ENCODE measurements at places on chromosomes 3 and 15.

- no peak for DNase-seq
These were observed 4.1 kb downstream of the FBN1 start for GRCh38 chr15:48641416-48641815.

DNA sequence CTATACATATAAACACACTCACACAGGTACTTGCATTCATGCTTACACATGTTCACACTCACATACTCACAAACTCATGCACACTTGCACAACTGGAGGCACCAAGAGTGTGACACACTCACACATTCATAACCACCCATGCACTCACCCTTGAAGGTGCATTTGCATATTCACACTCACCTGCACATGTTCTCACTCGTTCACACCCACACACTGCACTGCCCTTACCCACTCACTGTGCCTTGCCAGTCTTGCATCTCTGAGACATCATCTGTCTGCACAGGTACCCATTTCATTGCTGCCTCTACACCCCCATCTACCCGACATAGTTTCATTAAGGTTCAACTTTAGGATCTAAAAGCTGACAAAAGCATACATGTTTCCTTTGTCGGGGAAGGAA lies 95.8 kb downstream of the OSBPL10 start:
- no peak for DNase-seq

GRCh38 chr15:71705151-71705550 lies 105.2 kb upstream of the NR2E3 start:
- DNase-seq: no peak

DNA sequence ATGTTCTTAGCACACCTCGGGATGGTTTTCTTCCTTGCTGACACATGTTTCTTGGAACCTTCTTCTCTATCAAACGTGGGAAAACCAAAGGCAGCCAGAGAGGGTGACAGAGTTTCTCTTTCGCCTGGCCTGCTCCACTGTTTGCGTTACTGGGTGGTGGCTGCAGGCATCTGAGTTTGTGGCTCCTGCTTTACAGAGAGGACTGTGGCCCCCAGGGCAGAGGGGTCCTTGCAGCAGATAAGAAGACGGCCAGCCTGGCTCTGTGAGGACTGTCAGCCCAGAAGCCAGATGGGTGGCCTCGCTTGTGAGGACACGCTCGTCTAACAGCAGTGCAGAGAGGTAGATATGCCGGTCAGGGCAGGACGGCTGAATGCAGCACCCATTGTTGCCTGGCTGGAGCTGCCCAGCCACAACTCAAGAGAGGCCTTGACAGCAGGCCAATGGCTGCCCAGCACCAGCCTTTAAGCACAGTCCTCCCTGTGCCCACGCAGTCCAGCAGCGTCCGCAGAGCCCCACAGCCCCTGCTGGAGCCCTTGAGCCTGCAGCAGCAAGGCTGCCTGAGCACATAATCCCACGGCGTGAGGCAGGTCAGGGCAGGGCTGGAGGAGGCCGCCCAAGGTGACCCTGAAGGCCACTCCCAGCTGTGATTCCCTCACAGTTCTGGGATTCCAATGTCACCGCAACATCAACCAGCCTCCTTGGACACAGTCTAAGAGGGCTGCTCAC lies 15.0 kb upstream of the SPTBN5 start:
- DNase-seq: no peak

- DNase-seq: no peak
These were observed 38.8 kb upstream of the MLF1 start for GRCh38 chr3:158532099-158532734.

DNA sequence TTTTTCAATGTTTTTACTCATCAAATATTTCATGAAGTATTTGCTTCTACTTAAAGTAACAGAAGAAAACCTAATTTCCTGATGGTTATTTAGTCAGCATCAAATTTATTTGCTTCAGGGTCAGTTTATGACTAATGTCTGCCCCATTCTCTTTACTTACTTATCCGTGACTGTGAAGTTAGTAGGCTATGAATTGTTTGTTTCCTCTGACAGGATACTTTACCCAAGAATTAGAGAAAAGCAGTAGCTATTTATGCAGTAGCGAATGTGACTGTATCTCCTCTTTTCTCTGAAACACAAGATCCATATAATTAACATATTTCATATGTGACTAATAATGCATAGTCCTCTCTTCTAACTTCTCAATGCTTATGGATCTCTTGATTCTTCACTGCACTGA lies 329.9 kb upstream of the ROBO1 start:
- DNase-seq: no peak

DNA sequence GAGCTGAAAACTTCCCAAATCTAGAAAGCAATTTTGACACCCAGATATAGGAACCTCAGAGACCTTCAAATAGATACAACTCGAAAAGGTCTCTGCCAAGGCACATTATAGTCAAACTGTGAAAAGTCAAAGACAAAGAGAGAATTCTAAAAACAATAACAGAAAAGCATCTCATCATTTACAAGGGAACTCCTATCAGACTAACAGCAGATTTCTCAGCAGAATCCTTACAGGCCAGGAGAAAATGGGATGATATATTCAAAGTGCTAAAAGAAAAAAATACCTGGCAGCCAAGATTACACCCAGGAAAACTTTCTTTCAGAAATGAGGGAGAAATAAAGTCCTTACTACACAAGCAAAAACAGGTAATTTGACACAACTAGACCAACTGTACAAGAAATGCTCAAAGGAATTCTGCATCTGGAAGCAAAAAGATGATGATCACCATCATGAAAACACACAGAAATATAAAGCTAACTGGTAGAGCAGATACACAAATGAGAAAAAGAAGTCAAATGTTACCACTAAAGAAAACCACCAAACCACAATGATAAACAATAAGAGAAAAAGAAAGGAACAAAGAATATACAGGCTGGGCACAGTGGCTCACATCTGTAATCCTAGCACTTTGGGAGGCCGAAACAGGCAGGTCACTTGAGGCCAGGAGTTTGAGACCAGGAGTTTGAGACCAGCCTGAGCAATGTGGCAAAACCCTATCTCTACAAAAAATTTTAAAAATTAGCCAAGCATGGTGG lies 50.4 kb downstream of the ADAM10 start:
- DNase-seq: no peak

- DNase-seq: no peak
These were observed 132.7 kb downstream of the ADAMTS17 start for GRCh38 chr15:100208921-100209603.

Measured in GM19239 (cell line).